ENCODE measurements at places on chromosomes 7 and 10.

- no peak for DNase-seq
Measured at GRCh38 chr10:101238732-101239105, 9.5 kb upstream of the LBX1 start.

- DNase-seq = no peak
Measured at GRCh38 chr10:30435073-30435422, 1.1 kb downstream of the MAP3K8 start.

- no peak for DNase-seq
Measured at GRCh38 chr7:94295850-94296249, 98.8 kb upstream of the COL1A2 start.

- no peak for DNase-seq
Measured at GRCh38 chr7:31043051-31043471, 9.0 kb upstream of the ADCYAP1R1 start.

- DNase-seq = no peak
Measured at GRCh38 chr7:100629117-100629716, 12.1 kb downstream of the TFR2 start.

DNA sequence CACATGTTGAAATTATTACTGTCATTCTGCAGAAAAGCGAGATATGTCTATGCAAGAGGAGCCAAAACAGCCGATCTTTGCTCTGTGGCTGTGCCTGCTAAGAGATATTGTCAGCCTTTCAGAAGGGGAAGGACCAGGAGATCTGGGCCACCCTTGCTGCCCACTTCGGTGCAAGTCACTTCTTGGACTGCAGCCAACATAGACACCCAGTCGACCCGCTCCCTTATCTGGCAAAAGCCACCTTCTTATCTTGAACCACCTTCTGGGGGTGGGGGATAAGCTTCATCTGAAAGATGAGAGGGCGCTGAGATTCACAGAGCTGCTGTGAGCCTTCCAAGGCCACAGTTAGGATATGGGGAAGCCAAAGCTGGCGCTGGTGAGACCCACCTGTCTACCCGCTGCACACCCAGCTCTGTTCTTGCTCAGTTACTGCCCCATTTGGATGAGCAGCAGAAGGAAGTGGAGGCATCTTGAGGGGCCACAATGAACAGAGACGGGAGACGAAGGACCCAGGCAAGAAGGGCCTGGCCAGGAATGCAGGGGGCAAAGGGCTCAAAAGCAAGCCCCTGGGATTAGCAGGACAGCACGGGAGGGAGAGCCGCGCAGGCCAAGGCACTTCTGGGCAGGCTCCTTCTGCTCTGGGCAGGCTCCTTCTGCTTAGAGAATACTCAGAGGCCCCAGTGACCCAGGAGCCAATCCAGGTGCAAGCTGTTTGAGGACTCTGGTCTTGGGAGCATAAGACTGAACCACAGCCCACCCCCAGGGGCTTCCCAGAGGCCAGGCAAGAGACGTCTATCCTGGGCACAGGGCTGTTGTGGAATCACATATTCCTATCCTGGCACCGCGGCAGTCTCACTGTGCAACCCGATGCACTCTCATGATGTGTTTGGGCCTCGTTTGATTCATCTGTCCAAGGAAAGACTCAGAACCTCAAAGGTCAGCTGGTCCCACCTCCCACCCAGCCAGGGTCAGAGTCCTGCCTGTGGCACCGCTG is 38.4 kb upstream of the NPFFR1 start:
- DNase-seq = no peak

DNA sequence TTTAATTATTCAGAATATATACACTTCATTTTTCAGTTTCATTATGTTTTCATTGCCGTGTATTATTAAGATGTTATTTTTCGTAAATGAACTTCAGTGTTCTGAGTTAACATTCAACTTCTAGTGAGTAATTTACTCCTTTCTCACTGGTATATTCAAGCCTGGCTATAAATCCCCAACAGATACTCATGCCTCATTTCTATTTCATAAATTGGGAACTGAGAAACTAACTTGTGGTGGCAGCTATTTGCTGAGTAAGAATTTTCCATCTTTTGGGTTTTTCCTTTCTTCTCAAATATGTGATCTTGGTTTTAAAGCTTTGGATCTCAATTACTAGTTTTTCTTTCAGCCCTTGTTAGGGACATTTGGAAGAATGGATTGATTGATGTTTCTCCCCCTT is 281.1 kb downstream of the CDK14 start:
- no peak for DNase-seq

DNA sequence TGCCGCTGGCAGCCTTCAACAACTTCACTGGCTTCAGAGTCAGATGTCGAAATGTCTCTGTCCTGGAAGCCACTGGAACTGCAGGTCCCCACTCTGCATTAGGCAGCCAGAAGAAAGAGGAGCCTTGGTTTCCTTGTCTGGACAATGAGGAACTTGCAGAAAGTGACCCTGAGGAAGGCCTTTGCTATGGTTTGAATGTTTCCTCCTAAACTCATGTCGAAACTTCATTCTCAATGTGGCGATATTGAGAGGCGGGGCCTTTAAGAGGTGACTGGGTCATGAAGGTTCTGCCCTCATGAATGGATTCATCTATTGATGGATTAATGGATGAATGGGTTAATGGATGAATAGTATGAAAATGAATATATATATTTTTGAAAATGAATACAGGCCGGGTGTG is 61.6 kb upstream of the GPR26 start:
- DNase-seq = no peak

- peak; percentile 0 for DNase-seq
Measured at GRCh38 chr10:110993024-110993693, 73.8 kb downstream of the SHOC2 start.

- DNase-seq = no peak
Measured at GRCh38 chr10:22754296-22754695, 39.9 kb upstream of the PIP4K2A start.

DNA sequence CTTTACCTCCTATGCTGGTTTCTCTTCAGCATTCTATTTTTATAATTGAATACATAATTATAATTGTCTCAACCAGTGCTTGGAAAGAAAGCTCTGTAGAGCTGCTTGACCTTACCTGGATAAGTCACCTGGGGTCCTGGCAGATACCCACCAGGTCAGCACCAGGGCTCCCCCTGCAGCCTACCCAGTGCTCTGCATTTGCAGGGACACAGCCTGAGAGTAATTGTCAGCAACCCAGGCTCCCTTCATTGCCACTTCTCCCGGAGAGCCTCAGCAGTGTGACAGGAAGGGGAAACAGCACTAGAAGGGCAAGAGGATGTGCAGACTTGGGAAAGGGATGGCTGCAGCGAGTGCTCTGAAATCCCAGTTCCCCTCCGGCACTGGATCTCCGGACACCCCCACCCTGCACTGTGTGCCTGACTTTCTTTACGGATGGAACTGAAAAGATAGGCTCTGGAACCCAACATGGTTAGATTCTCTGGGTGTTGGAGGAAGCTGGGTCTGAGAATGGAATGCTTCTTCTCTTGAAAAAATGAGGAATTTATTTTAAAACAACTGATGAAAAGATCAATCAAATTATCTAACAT is 11.4 kb upstream of the PAX4 start:
- DNase-seq = no peak
